NCI-H1694 treated with DMSO at 0.1 percent for 48 hours (cell line): ENCODE measurements at places on chromosomes 2 and 18.
A peak's percentile ranks its signal among the peaks of the same experiment; 100 is the strongest.

GRCh38 chr18:44013871-44014270, 666.8 kb upstream of the SETBP1 start:
- no peak for DNase-seq

DNA sequence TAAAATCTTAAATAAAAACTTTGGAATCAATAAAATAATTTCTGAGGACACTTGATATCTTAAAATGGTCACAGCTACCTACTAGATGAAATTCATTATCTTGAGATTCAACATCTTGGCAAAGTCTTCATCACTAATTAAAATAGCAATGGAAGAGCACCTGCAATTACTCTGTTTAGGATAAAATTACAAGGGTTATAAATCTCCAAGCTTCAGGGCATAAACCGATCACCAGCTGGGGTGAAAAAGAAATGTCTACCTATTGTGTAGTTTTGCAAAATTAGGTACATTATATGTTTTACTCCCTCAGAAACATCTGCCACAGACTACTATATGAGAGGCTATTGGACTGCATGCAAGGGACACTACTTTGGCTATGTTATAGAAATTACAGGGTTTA, 327.1 kb downstream of the CCDC178 start:
- DNase-seq: no peak

- DNase-seq: no peak
These were observed 9.5 kb downstream of the ASB18 start for GRCh38 chr2:236254674-236255073.

DNA sequence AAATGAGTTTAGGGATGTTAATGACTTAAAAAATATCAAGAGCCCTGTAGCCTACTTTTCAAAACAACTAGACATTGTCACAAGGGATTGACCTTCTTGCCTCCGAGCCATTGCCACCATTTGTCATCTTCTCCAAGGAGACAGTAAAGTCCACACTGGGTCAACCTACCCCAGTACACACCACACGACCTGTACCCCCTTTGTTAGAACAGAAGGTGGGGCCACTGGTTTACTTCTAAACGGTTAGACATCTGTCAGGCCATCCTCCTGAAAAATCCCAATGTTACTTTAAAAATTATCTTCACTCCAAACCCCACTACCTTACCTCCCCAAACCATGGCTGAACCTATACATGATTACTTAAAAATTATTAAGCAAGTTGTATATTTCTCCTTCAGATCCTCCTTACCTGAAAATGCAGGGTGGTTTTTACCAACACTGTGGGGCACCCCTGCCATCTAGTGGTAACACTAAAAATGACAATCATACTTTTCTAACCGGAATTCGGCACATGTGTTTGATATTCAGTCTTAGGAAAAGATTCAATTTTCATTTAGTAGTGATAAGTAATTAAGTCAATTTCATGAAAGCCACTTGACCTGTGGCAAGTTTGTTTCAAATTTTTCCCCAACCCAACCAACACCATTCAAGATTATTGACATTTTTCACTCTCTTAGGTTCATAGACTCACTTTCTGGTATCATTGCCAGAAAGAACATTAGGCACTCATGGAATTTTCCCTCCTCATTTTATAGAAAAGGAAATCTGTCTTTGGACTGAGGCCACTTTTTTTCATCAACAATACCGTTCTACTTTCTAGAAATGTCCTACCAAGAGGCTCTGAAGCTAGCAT, 265.3 kb upstream of the PKDCC start:
- peak; percentile 44 for DNase-seq

GRCh38 chr2:241692448-241692847, 5.8 kb upstream of the DTYMK start:
- no peak for DNase-seq

DNA sequence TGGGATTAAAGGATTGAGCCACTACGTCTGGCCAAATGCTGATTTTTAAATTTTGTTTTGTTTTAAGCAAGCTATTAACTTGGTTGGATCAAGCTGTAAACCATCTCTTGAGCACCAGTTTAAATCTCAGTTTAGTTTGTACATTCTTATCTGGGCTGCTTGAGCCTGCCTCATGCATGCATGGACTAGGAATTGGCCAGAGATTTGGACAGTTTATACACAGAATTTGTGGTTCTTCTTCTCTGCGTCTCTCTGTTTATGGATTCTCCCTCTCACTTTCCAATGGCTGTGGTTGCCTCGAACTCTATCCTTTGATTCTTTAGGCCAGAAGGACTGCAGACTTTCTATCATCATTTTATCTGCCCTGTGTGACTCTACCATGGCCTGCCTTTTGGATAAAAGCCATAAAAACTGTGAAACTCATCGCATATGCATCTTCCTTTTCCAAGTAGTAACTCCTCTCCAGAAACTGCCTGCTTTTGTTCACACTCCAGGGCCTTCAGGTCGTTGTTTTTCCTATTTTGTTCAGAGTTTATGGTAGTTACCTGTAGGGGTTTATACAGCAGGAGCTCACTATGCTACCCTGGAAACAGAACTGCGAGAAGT, 32.5 kb upstream of the PLB1 start:
- no peak for DNase-seq

DNA sequence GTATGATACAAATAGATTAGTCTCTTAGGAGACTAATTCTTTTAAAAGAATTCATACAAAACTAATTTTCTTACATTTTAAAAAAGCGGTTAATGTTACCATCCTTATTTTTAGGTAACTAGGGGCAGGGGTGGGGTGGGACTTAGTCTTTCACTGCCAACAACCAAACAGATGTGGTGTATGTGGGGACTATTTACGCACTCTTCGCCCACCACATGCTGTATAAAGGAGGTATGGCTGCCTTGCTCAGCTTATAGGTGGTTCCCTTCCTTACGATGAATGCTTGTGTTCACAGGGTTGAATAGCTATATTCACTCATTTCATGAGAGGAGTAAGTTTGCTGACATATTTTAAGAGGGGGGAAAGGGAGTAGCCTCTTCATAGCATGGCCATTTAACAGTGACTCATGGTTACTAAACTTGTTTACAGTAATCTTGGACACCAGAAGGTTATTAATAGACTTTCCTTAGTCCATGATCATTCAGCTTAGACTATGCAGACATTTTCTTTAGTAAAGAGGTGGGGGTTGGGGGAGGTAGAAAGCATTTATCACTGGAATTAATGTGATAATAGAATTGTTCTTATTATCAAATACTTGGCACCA, 61.8 kb downstream of the CAB39 start:
- no peak for DNase-seq

- DNase-seq: no peak
These were observed 21.9 kb downstream of the METTL8 start for GRCh38 chr2:171411791-171412483.

GRCh38 chr2:12903272-12903671, 186.5 kb downstream of the TRIB2 start:
- DNase-seq: no peak

DNA sequence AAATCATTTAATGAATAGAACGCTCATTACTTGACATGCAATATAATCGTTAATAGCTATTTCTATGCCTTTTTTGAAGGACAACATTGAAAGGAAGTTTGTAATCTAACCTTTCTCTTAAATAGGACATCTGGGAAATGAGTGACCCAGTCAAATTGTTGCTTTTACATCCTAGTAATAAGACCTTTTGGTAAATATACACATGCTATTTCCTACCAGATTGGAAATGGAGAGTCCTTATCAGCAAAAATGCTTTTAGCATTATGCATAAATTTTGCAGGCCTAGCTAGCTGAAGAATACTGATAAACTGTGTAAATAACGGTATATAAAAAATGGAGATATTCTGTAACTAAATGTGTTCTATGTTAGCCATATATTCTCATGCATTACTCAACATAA, 567.3 kb upstream of the DSEL start:
- no peak for DNase-seq

DNA sequence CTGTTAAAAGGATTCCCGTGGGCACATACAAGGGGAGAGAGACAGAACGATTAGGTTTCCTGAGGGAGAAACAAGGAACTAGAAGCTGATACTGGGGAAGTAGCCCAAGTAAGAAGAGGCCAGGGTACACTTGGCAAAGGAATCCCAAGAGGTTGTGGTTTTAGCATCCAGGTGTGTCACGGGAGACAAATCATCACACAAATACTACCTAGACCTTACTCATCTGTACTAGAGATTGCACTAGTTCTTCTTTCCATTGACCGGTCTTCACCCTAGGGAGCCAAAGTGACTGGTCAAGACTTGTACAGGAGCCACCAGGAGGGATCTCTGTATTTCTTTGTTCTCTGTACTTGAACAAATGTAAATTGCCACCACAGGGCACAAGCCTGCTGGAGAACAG, 14.2 kb upstream of the NR4A2 start:
- no peak for DNase-seq

DNA sequence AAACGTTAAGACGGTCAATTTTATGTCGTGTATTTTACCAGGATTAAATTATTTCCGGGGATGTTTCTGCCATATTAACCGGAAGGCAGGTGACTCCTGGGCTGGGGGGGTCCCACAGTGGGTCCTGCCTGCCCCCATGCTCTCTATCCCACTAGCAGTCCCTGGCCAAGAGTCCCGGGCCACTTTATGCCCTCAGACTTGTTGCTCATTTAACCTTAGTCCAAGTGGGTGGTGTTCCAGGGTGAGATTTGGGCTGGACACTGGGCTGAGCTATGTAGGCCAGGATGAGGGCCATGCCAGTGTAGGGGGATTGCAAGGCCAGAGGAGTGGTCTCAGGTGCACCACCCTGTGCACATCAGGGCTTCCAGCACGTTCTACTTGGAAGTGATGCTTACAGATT, 24.1 kb downstream of the TWIST2 start:
- no peak for DNase-seq

GRCh38 chr2:201780674-201781493, at the start of gene ALS2:
Gene ALS2, minus strand, starts transcription at chr2:201780933. Its CDS starts 12,048 bp downstream, at chr2:201768885.
- DNase-seq: peak; percentile 97

GRCh38 chr2:136327162-136327852, 209.4 kb upstream of the CXCR4 start:
- DNase-seq: no peak

DNA sequence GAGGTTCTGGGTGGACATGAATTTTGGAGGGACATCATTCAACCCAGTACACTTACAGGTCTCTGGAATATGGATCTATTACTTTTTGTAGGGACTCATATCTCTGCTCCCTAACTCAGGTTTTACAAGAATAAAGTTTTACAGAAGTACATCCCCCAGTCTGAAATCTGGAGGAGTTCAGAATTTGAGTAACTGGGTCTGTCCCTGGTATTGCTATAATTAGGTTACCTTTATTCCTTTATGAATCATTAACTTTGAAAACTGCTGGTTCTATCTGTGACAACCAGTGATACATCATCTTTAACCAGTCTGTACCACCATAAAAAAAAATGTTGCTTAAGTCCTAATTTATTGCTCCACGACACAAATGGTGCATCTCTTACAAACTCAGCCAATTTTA, 59.9 kb downstream of the INSIG2 start:
- DNase-seq: no peak

DNA sequence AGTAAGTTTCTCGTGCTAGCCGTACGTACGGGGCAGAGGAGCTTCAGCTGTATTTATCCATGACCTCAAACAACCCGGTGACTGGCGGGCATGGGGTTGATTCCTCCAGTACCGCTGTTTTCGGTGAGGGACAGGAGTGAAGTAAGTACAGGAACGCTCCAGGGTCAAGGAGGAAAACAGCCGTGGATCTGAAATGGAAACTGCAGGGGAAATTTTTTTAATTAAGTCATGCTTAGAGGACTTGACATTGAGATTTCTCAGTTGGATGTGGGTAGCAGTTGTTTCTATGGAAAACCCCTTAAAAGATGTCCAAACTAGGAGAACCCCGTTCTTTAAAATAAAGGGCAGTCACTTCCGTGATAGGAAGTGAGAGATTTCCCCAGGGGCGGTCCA, 1.2 kb downstream of the RAB12 start:
- no peak for DNase-seq

- no peak for DNase-seq
These were observed 6.4 kb downstream of the MBOAT2 start for GRCh38 chr2:8997108-8997507.

DNA sequence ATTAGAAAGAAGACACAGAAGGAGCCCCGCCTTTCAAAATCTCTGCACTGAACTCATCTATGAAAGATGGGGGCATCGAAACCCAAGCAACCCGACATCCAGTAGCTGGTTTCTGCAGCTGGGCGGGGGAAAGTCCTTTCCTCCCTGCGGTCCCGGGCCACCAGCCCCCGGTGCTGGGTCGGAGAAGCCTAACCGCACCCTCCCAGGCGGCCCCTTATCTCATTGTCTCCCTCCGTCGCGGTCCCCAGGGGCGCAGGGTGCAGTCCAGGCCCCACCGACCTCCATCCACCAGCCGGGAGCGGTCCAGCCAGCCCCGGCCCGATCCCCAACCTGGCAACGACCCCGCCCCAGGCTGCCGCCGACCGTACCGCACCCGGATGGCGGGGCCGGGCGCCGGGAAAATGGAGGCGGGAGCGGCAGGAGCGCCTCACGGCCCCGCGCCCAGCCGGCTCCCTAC, 452 bp downstream of the RAPH1 start:
- DNase-seq: no peak

DNA sequence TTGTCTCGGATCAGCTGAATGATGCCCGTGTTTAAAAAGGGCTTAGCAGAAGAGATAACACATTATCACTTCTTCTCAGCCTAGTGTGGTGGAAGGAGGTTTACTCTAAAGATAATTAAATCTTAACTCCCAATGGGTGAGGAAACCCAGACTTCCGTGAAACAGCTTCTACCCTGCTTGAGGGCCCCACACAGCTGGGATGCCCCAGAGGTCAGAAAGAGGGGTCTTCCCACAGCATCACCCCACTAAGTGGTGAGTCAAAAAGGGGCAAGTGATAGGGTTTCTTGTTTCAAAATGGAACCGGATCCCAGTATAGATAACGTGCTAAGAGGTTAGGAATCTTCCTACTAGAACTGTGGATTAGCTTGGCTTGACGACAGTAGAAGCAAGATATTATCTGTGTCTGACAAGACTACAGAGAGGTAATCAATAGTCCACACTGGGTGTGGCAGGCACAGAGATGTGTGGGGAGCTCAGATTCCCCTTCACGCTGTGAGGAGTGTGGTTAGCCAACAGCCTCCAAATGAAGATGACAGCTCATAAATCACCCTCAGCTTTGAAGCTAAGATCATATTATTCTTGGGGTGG, 129.6 kb upstream of the COPS8 start:
- DNase-seq: no peak

GRCh38 chr2:54957321-54957999, 92.8 kb downstream of the RTN4 start:
- no peak for DNase-seq

DNA sequence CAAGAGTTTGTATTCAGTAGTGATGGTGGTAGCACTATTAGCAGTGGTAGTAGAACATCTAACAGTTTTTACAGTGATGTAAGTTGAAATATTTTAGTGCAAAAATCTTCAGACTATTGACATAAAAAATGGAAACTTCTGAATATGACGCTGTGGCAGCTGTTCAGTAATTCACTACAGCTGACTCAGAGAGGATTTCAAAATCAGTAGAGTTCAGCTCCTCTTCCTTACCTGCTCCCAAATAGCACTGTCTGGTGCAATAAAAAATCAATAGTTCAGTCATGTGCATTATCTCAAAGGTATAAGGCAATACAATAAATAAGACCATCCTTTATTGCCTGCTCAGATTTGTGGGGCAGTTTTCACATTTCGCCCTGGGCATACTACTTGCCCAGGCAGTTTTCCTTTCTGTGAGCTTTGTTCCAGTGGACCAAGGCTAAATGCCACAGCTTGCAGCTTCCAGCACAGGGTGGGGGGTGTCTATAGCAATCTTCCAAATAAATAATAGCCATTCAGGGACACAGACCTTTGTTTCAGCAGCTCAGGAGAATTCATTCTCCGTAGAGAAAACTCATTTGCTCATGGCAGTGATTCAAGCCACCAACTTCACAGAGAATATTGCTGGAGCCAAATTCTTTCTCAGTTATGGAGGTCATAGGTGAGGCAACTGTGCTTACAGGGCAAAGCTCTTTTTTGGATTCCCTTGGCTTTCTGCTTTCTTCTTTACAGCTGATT, 33.9 kb upstream of the GORASP2 start:
- DNase-seq: no peak
